ENCODE measurements at places on chromosomes 1 and 21.

GRCh38 chr1:28119556-28119955, 31.1 kb upstream of the EYA3 start:
- no peak for DNase-seq

DNA sequence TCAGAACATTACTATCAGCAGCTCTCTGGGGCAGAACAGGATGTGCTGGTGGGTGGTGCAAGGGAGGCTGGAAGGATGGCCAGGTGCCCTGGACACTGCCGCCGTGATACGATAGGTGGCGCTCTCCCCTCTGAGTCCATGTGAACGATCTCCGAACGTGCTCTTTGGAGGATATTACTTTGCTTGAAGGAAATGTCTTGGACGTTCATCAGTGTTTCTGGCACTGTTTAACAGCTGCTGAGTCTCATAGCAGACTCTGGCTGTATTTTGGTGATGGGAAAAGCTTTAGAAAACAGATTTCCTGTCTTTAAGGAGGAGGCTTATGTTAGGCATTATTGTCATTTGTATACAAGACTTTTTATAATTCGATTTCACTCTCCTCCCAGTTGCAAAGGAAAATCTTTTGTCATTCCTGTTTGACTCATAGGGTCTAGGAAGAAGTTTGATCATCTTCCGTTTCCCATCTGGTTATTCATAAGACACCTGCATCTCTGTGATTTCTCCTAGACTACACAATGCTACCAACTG, 386.2 kb upstream of the ADGRL2 start:
- peak; percentile 86 for DNase-seq

DNA sequence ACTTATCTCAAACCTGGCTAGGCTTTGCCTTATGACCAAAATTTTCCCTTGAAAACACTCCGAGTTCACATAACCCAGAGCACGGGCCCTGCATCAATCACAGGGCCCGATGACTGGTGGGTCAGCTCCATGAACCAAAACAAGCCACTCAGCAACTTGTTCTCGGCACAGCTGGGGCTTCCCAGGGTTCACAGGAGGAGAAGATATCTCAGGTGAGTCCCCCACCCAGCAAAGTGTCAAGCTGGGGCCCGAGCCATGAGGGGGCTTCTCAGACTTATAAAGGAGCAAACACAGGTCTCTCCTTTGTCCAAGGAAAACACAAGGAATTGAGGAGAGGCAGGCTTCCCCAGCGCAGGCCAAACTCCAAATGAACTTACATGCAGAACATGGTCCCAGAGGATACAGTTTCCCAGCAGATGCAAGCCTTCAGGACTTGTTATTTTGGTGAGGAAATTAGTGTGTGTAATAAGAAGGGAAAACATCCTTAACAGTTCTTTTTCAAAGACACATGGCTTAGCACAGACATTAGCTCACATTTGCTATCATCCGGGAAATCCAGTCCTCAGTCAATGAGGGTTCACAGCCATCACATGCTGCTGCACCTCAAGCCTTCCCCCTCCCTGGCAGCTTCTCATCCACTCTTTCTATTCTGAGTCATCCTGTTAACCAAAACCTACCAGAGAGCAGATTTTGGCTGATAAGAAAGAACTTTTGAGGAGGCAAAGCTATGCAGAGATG, 98.1 kb upstream of the NFIA start:
- DNase-seq = peak; percentile 84

DNA sequence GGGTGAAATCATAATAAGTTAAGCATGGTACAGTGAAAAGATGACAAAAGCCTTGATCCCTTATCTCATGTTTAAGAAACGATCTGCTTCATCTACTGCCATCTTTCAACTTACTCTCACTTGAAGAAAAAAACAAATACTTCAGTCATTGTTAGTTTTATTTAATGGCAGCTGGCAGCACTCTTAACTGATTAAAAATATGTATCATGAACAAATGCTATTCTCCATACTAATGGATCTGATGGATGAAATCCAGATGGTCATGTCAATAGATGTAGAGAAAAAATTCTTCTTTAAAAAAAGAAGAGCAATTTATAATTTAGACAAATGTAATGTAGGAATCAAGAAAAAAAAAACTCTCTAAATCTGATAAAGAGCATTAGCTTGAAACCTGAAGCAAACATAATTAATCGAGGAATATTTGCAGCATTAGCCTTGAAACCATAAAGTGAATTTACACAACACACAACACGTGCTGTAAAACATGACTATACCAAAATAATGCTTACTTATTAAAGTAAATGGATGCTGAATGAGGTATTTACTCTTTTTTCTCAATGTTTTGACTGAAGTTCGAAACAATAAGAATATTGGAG, 579.0 kb upstream of the ADAMTS5 start:
- DNase-seq = no peak

GRCh38 chr1:150529017-150529416, 13.5 kb downstream of the FALEC start:
- peak; percentile 89 for DNase-seq

DNA sequence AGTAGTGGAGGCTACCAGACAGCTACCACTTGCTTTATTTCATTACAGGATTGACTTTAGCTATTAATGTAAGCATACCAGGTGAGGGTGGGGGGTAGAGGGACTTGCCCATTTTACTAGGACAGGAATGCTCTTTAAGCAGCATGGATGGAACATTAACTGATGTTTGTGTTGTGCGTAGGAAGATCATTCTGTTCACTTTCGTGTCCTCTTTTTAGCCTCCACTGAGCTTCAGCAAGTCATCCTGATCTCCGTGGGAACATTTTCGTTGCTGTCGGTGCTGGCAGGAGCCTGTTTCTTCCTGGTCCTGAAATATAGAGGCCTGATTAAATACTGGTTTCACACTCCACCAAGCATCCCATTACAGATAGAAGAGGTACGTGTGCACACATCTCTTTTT, 29.3 kb downstream of the IFNGR2 start:
- DNase-seq = no peak

- DNase-seq = peak; percentile 87
Observed at GRCh38 chr1:218344814-218345672, at the start of gene TGFB2. Gene TGFB2 (plus strand): TSS chr1:218345336. CDS start chr1:218346702, 1,366 bp downstream.

GRCh38 chr1:150972417-150972940, 2.2 kb downstream of the CERS2 start:
- peak; percentile 52 for DNase-seq
